PC-9 (cell line): ENCODE measurements at places on chromosomes 2 and 18.

- no peak for DNase-seq
Measured at GRCh38 chr18:57581301-57581934, 5.1 kb downstream of the FECH start.

DNA sequence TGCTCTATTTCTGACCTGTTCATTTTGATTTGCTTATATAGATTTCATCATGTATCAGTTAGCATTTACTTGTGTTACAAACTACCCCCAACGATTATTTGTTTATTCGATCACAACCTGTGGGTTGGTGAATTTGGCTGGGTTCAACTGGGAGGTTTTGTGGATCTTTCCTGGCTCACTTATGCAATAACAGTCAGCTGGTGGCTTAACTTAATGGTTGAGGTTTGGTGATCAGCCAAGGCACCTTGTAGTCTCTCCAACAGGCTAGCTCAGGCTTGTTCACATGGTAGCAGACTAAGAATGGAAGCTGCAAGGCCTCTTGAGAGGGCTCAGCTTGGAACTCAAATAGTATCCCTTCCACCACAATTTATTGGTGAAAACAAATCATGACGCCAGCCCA is 5.4 kb upstream of the PUM2 start:
- no peak for DNase-seq

- DNase-seq = no peak
Measured at GRCh38 chr18:58695772-58696171, 24.5 kb downstream of the MALT1 start.

GRCh38 chr2:143160732-143161707 is 31.8 kb downstream of the ARHGAP15 start:
- no peak for DNase-seq

DNA sequence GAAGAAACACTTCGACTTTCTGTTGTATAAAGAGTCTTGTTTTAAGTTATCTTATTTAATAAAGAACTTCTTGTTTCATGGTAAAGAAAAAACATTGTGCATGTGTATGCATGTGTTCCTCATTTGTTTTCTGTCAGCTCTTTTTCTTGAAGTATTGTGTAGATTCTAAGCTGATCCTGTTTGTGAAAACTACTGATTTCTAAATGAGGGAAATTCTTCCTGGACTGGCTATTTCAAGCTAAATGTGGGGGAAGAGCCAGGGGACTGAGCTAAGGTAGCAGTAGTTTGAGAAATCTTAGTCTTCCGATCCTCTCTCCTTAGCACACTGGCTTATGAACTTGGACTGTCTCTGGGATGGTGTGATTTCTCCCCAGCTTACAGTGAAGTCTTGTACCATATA is 56.4 kb upstream of the RBMS1 start:
- DNase-seq = no peak

GRCh38 chr2:70690846-70691245 is 77.2 kb downstream of the ADD2 start:
- no peak for DNase-seq

GRCh38 chr2:226398580-226398979 is 401.0 kb downstream of the IRS1 start:
- DNase-seq = no peak

DNA sequence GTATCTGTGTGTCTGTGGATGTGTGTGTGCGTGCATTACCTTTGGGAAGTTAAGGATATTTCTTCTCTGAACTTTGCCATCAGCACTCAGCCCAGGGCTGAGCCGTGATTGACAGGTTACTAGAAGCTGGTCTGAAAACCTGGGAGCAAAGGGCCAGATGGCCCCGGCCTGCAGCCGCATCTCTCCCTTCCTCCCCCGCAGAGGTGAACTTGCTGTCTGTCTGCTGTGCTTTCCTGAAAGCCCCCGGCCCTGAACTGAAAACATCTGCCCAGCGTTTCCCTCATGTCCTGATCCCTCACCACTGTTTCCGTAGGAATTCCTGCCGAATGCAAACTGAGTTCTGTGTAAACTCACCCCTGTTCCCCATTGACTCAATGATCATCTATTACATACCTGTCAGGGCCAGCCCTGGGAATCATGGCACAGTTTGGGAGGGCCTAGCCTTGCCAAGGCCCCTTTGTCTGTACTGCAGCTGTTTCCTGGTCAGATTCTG is 45.8 kb downstream of the MYCN start:
- no peak for DNase-seq

- DNase-seq = no peak
Measured at GRCh38 chr2:101310834-101311695, 2.6 kb upstream of the RNF149 start.

GRCh38 chr2:143451642-143452281 is 322.5 kb downstream of the ARHGAP15 start:
- no peak for DNase-seq

GRCh38 chr2:45822272-45822630 is 170.8 kb downstream of the PRKCE start:
- DNase-seq = peak; percentile 45

- no peak for DNase-seq
Measured at GRCh38 chr2:218438596-218438995, 19.7 kb downstream of the VIL1 start.

- DNase-seq = no peak
Measured at GRCh38 chr2:24971286-24971535, 544 bp downstream of the DNAJC27 start.

- no peak for DNase-seq
Measured at GRCh38 chr2:215535741-215536140, 99.9 kb upstream of the FN1 start.

DNA sequence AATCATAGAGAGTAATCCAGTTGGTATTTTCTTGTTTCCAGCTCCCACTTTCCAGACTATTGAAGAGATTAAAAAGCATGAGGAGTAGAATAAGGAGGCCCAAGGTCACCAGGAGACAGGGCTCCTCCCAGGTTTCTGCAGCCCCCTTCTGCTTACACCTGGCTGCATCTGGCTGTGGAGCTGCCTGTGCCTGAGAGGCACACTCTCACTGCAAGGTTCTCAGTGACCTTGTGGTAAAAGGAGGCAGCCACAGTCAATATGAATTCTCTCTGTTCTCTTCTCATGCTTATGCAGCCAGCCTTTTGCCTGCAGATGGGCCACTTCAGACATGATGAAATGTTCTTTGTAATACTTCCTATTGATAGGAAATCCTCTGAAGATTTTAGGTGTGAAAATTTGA is 233.7 kb downstream of the MYO3B start:
- no peak for DNase-seq

- DNase-seq = no peak
Measured at GRCh38 chr2:230974096-230974913, 21.6 kb upstream of the SPATA3 start.

GRCh38 chr2:141517852-141518421 is 612.9 kb downstream of the LRP1B start:
- no peak for DNase-seq

GRCh38 chr2:204339212-204339715 is 206.0 kb upstream of the PARD3B start:
- no peak for DNase-seq

- DNase-seq = peak; percentile 80
Measured at GRCh38 chr2:9941196-9941995, 10.1 kb upstream of the GRHL1 start.

- no peak for DNase-seq
Measured at GRCh38 chr2:41610501-41611190, 437.2 kb upstream of the PKDCC start.

DNA sequence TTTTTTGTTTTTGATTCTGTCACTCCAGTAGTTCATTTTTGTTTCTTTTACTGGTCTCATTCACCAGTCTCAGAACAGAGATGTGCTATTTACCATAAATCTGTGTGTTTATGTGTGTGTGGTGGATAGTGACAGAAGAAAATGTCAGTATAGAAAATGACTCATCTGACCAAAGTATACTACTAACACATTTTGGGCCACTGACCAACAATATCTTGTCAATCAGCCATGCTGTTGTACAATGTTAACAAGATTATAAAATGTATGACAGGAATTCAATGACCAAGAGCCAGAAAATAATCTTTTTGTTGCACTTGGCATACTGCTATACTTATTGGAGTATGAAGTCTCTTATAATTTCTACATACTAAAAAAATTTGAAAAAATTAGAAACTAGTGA is 1081.4 kb upstream of the NRXN1 start:
- DNase-seq = no peak

- no peak for DNase-seq
Measured at GRCh38 chr2:157327200-157327599, 1.6 kb upstream of the ERMN start.

GRCh38 chr2:37506407-37507050 is 162.1 kb downstream of the QPCT start:
- DNase-seq = no peak

DNA sequence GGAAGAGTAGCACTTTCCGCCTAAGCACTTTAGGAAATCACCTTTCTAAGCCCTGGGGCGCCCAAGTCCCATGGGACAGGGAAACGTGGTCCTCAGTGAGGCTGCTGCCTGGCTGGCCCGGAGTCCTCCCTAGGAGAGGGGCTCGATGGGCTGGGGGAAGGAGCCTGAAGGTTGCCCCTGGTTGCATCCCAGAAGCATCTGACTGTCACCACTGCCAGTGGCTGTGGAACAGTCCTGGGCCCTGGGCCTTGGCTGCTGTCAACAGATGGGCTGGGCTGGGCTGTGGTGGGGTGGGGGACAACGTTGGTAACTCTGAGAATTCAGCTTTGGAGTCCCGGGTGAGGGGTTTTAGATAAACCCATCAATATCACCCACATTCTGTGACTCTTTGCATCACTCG is 22.5 kb downstream of the ASB1 start:
- no peak for DNase-seq

DNA sequence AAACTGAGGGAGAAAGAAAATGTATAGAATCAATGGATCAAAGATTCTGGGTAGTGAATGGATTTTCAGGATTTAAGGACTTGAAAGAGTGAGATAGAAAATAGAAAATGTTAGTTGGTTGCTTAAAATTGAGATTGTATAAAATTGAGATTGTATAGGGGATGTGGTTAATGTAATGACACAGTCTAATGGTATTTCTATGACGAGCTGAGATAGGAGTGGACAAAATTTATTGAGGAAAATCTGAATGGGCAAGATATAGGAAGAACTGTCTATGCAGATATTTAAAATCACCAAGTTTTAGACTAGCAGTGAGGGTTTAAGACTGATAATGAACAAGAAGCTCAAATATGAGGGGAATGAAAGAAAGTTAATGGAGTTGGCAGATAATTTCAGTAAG is 406.6 kb downstream of the NYAP2 start:
- no peak for DNase-seq

DNA sequence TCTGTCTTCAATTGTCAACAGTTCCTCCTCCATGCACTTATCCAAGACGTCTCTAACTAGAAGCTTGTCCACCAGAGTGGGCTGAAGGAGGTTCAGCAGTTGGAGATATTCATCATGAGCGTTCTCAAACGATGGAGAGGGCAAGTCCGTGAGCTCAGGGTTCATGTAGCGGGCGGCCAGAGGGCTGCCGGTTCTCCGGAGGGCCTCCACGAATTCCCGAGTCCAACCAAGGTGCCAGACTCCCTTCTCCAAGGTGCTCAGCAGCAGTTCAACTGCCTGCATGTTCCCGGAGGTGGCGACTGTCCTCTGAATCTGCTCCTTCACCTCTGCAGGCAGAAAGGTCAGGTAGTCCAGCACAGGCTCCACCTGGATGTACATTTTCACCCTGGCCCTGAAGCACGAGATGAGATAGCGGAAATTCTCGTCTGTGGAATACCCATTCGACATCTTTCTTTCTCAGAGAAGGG is 590 bp downstream of the IFIH1 start:
- DNase-seq = peak; percentile 27

DNA sequence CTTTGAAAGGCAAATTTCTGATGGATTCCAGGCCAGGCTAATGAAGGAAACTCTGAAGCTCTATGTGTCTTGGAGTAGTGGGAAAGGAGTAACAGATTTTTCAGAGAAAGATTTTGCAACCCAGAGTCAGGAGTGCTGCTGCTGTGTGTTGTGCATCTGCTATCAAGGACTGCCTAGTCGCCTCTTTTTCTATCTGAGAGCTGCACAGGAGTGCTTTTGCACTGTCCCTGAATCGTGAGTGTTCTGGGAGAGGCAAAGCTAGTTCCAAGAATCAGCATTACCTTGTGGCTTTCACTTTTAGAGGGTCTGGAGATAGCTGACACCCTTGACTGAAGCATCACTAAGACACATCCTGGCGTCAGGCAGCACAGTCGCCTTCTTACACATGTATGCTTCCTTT is 336.4 kb downstream of the PARD3B start:
- no peak for DNase-seq

- DNase-seq = no peak
Measured at GRCh38 chr18:39453356-39453755, 1887.8 kb upstream of the CELF4 start.

- no peak for DNase-seq
Measured at GRCh38 chr18:55925772-55926171, 337.8 kb upstream of the TCF4 start.

DNA sequence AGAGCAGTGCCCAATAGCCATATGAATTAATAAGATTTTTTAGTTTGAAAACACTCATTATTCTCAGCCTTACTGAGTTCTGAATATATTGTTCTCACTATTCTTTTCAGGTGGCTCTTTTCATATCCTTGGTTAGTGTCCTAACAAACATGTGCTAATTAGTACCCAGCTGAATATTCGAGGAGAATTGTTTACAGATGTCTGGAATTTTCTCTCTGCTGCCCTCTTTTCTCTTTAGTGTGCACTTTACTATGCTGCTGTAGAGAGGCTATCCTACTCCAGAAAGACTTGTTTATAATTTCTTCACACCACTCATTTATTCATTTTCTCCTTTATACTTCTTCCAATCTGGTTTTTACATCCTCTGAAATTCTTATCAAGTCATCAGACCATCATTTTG is 405.3 kb downstream of the SPAG16 start:
- no peak for DNase-seq

- peak; percentile 99 for DNase-seq
Measured at GRCh38 chr2:235570256-235570655, 76.4 kb downstream of the AGAP1 start.

- no peak for DNase-seq
Measured at GRCh38 chr2:232598293-232598692, 35.1 kb upstream of the EFHD1 start.

- DNase-seq = no peak
Measured at GRCh38 chr2:106344302-106344701, 123.9 kb downstream of the RGPD3 start.

- no peak for DNase-seq
Measured at GRCh38 chr2:120880381-120880780, 144.7 kb downstream of the GLI2 start.

DNA sequence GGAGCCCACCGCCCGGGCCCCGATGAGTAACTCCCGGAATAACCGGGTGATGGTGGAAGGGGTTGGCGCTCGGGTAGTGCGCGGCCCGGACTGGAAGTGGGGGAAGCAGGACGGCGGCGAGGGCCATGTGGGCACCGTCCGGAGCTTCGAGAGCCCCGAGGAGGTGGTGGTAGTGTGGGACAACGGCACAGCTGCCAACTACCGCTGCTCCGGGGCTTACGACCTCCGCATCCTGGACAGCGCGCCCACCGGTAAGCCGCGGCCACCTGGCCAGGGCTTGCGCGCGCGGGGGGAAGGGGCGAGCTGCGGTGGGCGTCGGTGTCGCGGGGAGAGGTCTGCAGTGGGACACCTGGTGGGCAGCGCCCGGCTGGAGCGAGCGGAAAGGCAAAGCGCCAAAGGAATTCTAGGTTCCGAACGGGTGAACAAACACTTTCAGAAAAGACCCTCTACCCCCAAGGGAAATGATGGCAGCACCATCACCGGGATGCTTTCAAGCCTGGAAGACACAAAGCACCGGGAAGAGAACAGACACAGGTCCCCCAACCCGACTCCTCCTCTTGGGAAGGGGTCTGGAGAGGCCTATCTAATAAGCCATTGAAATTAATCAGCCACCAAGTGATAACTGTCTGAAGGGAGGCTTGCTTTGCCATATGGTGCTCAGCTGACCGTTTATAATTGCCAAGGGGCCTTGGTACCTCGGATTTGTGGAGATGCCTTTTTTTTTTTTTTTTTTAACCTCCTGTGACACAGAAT is 1.1 kb downstream of the MIB1 start:
- DNase-seq = no peak
